Activated naive CD8-positive, alpha-beta T cell treated with anti-CD3 and anti-CD28 coated beads for 36 hours (primary cell): ENCODE measurements at places on chromosomes 13 and 19. TPM values are rescaled to one million over a fixed set of nuclear protein-coding genes. Genes with fewer than 3 reads are reported as not detected.
A peak's percentile ranks its signal among the peaks of the same experiment; 100 is the strongest.

- no peak for DNase-seq
Measured at GRCh38 chr13:80586356-80586755, 245.4 kb upstream of the SPRY2 start.

PGLYRP1 gene
- not detected for total RNA-seq

JAK3 gene
- 91.1 TPM for total RNA-seq

- no peak for DNase-seq
Measured at GRCh38 chr13:59954601-59955000, 209.1 kb downstream of the DIAPH3 start.

C19orf67 gene
- total RNA-seq = not detected

MIDN gene
- total RNA-seq = 29.6 TPM

DNA sequence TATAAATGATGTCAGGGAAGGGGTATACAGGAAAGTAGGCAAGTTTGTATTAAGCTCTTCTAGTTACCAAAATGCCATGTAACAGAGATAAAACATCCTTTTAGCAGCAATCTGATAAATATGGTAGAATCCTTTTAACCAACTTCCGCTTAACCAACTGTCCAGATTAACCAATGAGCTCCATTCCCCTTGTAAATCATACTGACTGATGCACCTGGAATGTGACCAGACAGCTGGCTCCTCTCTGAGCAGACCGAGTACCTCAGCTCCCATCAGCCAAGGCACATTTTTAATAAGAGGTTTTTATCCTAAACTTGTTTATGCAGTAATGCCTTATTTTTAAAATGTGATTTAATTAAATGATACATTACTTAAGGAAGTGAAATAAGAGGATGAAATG is 66.4 kb downstream of the KLF12 start:
- no peak for DNase-seq

DNA sequence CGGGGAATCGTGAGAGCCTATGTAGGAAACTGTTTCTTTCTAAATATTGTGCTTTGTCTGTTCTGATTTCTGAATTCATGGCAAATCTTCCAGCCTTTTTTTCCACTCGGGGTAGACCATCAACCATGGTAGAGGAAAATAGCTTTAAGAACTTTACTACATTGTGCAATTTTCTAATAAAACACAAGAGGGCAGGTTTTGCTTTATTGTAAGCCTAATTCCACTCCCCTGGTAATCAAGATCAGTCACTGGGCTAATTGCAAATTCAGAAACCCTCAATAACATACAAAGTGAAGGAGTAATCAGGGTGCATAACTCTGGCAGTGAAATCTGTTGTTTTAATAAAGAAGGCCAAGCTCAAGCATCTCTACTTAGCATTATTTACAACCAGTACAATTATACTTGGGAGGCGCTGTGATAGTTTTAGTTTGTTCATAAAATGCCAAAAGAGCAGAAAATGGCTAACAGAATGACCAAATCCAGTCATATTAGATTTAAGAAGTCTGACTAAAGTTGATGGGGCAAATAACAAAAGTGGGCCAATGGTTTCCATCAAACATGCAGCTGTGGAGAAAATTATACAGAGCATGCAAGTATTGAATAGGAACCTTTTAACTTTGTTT is 43.8 kb downstream of the DCT start:
- DNase-seq = no peak

- no peak for DNase-seq
Measured at GRCh38 chr13:60427285-60427684, 30.3 kb downstream of the TDRD3 start.

PDE4A gene
- total RNA-seq = 11.4 TPM

ERICH6B gene
- not detected for total RNA-seq

DNA sequence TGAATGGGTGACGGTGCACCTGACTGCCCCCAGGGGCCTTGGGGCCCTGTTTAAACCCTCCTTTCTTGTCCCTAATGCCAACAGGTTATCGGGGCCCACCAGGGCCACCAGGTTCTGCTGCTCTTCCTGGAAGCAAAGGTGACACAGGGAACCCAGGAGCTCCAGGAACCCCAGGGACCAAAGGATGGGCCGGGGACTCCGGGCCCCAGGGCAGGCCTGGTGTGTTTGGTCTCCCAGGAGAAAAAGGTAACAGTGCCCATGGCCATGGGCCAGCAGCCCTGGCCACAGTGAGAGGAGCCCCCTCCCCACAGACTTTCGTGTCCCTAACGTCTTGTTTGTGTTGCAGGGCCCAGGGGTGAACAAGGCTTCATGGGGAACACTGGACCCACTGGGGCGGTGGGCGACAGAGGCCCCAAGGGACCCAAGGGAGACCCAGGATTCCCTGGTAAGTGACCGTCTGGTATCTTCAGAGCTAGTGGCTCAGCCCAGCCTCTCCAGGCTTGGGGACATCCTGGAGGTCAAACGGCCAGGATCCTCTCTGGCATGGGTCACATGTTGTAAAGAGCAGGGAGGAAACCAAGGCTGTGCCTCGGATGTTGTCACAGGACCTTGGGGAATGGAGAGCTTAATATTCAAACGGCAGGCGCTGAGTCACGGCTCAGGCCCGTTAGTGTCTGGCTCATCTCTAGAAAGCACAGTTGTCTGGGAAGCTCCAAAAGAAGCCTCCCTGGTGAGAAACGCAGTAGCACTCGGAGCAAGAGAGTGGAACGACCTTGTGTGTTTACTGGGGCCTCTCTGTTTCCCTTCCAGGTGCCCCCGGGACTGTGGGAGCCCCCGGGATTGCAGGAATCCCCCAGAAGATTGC is 58.3 kb downstream of the RAB20 start:
- no peak for DNase-seq

DNA sequence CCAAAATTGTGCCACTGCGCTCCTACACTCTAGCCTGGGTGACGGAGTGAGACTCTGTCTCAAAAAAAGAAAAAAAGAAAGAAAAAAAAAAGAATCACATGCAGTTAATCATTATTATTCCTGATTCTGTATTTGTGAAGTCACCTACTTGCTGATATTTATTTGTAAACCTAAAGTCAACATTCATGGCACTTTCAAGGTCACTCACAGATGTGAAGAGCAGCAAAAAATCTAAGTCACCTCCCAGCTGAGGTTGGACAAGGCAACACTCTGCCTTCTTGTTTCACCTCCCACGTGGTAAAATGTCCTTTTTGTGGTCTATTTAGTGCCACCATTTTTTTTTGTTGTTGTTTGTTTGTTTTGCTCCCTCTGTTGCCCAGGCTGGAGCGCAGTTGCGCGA is 26.5 kb downstream of the WDR88 start:
- DNase-seq = no peak

MUC16 gene
- not detected for total RNA-seq

LHFPL6 gene
- 1.6 TPM for total RNA-seq

GRCh38 chr13:85317781-85318180 is 481.4 kb downstream of the SLITRK6 start:
- DNase-seq = no peak

GRCh38 chr13:34025746-34026145 is 207.8 kb downstream of the RFC3 start:
- DNase-seq = no peak

SOX1 gene
- total RNA-seq = not detected

DNA sequence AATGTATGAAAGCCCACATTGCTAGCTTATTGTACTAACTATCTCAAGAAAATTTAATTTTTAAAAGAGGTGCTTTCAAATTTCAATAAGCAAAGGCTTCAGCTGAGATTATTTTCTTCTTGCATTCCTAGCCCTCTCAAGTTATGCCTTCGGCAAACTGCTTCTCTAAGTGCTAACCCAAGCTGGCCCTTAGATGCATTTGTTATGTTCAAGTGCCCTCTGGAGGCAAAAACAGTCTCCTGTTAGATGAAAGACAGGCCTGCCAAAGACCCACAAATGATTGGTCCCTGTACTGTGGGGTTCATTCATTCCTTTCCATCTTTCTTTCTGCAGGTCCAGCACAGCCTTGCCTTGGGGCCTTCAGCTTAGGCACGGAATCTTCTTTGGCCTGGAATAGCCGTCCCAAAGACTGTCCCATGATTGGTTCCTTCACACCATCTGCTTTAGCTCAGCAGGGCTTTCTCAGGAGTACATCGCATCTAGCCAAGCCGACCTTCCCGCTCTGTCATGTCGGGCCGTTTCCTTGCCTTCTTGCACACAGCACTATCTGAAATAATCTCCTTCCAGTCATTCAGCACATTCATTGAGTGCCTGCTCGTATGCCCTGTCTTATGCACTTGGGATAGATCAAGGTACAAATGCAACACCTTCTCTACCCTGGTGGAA is 26.4 kb upstream of the TPTE2 start:
- peak; percentile 17 for DNase-seq

ZNF444 gene
- total RNA-seq = 33.7 TPM

GRCh38 chr13:91001371-91001770 is 346.1 kb upstream of the MIR17HG start:
- no peak for DNase-seq

DNA sequence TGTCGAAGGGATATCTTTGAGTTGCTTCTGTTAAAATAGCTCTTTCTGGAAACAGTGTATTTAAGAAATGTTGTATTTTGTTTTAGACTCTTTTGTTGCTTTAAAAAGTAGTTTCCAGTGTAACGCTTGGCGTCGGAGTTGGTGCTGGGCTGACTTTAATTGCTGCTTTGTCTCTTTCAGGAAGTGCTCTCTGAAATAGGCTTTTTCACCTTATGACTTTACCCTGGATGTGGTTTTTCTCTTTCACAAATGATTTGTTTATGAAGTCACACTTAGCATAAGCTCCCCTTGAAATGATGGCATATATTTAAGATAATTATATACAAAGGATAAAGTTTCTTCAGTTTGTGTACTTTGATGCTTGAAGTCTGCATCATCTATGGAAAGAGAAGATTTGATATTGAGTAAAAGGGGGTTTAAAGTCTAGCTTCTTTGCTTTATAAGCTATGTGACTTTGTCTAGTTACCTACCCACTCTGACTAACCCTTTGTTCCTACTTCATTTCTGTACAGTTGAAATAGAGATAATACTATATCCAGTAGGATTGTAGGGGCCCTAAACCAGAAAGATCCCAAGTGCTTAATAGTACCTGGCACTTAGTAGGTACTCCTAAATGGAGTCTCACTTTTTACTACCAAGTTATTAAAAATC is at the start of gene GPR18:
GPR18 (minus strand) TSS at position 170 of the 651 bp plus-strand sequence. CDS start 2,507 bp downstream, outside the sequence.
- DNase-seq = no peak

CDADC1 gene
- 10.9 TPM for total RNA-seq

- no peak for DNase-seq
Measured at GRCh38 chr19:35462476-35462953, 14.5 kb downstream of the FFAR2 start.
